ENCODE measurements at places on chromosomes 4 and X.

DNA sequence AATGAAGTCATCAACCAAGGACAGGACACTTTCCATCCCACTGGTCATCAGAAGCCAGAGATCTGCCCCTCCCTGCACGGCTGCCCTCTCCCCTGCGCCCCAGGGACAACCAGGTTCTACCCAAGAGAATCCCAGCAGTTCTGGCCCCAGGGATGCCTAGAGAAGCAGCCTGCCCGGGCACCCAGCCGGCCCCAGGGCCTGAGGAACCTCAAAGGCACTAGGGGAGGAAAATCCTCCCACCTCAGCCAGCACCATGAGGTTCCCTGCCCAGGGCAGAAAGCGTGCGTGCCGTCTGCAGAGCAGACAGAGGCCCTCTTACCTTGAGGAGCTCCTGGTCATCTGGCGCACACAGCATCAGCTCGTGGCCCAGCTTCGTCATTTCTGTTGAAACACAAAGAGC lies 8.1 kb downstream of the HAUS7 start:
- no peak for DNase-seq

DNA sequence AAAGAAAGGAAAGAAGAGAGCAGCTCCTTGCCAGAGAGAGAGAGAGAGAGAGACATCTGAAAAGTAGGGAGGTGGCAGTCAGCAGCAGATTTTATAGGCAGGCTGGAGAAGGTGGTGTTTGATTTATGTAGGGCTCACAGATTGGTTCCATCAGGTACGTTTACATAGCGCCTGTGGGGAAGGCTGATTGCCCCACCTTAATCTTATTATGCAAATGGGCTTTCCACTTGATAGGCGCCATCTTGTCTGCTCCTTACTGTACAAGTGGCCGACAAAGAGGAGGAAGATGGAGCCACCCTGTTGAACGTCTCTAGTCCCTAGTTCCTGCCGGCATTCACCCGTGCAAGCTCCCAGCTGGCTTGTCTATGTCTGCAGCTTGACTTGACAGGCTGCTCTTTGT lies 49.1 kb upstream of the DHRSX start:
- no peak for DNase-seq

- DNase-seq, result no peak
Observed at GRCh38 chr4:81724925-81725329, 253.2 kb upstream of the RASGEF1B start.

- no peak for DNase-seq
Observed at GRCh38 chr4:79083406-79084010, 144.3 kb upstream of the PAQR3 start.

GRCh38 chr4:40316782-40317635 lies 18.1 kb upstream of the CHRNA9 start:
- DNase-seq, result peak; percentile 27

DNA sequence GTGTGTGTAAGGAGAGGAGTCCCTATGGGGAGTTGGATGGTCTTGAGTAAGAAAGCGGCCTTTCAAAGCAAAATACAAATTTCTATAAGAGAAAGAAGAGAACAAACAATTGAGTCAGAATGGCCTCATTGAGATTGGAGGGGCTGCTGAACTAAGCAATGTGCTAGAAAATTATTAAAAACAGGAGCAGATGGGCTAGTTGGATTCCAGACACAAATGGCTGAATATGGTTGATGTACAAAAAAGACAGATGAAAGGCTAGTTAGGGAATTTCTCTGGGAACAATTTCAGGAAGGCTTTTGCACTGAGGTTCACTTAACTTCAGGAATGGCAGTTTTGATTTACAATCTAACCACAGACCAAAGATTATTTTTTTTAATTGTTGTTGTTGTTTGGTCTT lies 1806.8 kb upstream of the TENM3 start:
- no peak for DNase-seq

- DNase-seq, result no peak
Observed at GRCh38 chr4:53821179-53821851, 230.0 kb upstream of the LNX1 start.

DNA sequence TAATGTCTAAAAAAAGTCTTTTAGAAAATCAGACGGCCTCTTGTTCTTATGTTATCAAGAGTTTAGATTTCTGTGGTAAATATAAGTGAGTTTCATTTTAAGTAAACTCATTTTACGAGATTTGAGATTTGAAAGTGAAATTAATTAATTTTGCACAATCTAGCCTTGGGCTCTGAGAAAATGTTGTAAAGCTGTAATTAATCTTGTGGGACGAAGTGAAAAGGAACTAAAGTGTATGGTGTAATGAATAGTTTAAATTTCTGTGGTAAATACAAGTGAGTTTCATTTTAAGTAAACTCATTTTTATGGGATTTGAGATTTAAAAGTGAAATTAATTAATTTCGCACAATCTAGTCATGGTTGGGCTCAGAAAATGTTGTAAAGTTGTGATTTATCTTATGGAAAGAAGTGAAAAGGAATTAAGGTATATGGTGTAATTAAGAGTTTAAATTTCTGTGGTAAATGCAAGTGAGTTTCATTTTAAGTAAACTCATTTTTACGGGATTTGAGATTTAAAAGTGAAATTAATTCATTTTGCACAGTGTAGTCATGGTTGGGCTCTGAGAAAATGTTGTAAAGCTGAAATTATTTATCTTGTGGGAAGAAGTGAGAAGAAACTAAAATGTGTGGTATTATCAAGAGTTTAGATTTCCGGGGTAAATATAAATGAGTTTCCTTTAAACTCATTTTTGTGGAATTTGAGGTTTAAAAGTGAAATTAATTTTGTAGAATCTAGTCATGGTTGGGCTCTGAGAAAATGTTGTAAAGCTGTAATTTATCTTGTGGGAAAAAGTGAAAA lies 1.6 kb downstream of the SCML1 start:
- no peak for DNase-seq

- peak; percentile 64 for DNase-seq
Observed at GRCh38 chrX:154457491-154458115, 478 bp upstream of the PLXNA3 start.

DNA sequence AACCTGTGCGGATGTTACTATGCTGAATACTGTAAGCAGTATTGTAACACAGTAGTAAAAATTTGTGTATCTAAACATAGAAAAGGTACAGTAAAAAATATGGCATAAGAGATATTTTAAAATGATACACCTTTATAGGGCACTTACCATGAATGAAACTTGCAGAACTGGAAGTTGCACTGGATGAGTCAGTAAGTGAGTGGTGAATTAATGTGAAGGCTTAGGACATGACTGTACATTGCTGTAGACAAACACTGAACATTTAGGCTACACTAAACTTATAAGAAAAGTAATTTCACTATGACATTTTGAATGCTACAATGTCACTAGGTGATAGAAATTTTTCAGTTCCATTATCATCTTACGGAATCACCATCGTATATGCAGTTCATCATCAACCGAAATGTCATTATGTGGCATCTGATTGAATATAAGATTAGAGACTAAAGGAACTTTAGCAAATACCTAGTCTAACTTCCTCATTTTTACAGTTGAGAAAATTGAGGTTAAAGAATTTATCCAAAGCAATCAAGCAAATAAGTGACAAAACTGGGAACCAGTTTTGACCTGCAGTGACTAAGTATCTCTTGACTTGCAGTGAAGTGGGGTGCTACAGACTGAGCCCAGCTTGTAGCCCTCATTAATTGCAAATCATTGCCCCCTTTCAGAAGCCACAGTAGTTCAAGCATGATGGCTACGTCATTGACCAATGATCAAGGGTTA lies 55.3 kb downstream of the EGF start:
- no peak for DNase-seq

DNA sequence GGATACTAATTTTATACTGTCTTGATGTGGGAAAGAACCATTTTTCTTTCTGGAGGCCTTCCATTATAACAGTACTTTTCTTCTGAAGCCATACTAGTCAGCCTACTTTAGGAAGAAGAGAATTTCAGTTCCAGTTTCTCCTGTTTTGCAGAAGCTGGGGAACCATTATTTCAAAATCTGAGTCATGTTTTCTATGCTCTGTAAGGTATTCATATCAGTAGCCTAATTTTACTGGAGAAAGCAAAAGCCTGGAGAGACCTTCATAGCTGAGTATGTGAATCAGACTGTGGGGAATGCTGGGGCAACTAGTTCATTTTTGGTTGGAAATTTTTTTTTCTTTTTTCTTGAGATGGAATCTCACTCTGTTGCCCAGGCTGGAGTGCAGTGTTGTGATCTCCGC lies 22.4 kb downstream of the AFF1 start:
- no peak for DNase-seq

GRCh38 chrX:23952984-23953907 lies 45.4 kb downstream of the CXorf58 start:
- no peak for DNase-seq

DNA sequence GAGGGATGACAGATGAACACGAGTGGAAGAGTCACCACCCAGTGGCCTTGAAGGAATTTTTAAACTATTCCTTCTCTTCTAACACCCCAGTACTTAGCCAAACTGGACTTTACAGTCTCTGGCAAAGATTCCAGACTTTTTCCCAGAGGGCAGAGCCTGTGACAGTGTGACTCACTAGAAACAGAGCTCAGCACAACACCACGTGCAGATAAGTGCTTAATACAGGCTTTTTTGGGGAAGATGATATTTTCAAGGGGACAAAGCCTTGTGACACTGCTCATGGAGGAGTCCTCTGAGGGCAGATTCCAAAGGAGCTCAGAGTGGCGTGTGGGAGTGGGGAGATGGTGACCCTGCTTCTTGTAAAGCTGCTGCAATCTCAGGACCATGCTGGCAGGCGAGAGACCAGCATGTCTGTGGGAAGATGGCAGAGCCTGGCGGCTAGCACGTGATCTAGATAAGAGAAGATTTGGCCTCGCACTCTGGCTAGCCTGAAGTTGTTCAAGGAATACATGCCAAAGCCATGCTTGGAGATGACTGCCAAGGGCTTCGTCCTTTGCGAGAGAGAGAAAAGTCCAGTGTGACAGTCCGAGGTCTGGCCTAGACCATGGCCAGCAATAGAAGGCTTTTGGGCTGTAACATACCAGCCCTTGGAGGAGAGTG lies 2.4 kb downstream of the RAB33A start:
- no peak for DNase-seq

- no peak for DNase-seq
Observed at GRCh38 chr4:151659601-151660364, 101.0 kb downstream of the GATB start.

- DNase-seq, result no peak
Observed at GRCh38 chrX:132093239-132093860, 34.5 kb downstream of the FRMD7 start.

GRCh38 chr4:139526928-139527327 lies 29.1 kb downstream of the SETD7 start:
- DNase-seq, result no peak

- DNase-seq, result no peak
Observed at GRCh38 chr4:13174001-13174400, 310.1 kb downstream of the RAB28 start.

GRCh38 chrX:68375803-68376202 lies 57.5 kb downstream of the OPHN1 start:
- no peak for DNase-seq

- no peak for DNase-seq
Observed at GRCh38 chrX:136692271-136692670, 44.3 kb downstream of the CD40LG start.

DNA sequence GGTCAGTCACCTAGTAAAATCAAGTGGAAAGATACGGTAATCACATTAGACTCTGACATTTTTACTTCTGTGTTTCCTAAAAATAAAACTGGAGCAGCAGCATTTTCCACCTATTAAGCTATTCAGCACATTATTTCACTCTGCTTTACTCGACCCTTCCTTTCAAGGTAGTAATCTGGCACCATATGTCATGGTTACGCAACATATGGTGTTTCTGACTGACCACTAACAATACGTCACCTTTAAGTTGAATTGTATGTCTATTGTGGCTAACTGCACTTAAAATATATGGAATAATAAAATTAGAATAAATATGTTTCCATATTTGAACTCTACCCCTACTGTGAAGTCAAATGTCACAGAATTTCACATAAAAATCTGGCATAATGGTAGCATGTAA lies 168.8 kb downstream of the CDS1 start:
- no peak for DNase-seq

DNA sequence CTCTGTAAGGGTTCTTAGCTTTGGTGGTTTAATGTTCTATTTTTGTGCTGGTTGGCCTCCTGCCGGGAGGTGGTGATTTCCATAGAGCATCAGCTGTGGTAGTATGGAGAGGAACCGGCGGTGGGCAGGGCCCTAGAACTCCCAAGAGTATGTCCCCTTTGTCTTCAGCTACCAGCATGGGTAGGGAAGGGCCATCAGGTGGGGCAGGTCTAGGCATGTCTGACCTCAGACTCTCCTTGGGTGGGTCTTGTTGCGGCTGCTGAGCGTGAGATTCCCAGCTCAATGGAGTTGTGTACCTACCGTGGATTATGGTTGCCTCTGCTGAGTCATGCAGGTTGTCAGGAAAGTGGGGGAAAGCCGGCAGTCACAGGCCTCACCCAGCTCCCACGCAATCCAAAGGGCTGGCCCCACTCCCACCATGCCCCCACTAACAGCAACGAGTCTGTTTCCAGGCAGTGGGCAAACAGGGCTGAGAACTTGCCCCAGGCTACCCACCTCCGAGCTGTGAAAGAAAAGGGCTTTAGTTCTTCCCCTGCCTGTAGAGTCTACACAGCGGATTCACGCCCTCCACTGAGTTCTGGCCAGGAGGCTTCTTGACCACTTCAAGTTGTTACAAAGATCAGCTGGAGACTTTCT lies 235.9 kb downstream of the RPA4 start:
- DNase-seq, result no peak

DNA sequence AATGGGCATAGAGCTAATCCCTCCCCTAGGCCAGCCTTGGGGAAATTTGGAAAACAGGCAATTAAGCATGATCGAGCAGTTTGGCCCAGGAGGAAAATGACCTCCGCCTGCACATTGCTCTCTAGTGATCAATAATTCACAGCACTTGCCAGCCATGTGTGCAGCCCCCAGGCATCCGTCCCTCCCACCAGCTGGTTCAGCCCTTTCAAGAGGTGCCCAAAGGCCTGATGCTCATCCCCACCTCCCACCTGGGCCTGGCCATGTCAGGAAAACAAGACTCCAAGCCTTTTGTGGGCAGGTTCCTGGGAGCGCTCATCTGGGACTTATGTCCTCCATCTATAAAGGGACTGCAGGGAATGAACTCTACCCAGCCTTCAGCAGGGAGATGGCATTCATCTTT lies 17.5 kb upstream of the PPP2R2C start:
- no peak for DNase-seq

- peak; percentile 7 for DNase-seq
Observed at GRCh38 chrX:123959281-123960063, 2.0 kb upstream of the STAG2 start.

GRCh38 chrX:120790118-120790517 lies 85.5 kb downstream of the CT47B1 start:
- no peak for DNase-seq

DNA sequence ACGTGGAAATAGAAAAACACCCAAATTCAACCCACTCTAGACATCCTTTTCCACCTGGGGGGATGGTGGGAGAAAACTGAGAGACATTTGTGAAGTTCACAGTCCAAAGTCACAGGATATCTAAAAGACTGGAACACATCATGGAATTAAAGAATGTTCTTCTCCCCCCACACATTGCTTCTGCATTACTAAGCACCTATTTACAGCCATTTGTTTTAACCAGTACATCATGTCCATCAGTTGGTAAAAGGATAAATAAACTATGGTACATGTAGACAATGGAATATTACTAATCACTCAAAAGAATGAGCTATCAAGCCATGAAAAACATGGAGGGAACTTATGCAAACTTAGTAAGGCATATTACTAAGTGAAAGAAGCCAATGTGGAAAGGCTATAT lies 185.5 kb upstream of the ANXA10 start:
- no peak for DNase-seq
